ENCODE measurements at places on chromosomes 16 and 17.

GRCh38 chr17:58329035-58329809, 627 bp upstream of the TSPOAP1 start:
- peak; percentile 72 for DNase-seq

- no peak for DNase-seq
Observed at GRCh38 chr17:67125924-67126323, 81.6 kb downstream of the CACNG1 start.

DNA sequence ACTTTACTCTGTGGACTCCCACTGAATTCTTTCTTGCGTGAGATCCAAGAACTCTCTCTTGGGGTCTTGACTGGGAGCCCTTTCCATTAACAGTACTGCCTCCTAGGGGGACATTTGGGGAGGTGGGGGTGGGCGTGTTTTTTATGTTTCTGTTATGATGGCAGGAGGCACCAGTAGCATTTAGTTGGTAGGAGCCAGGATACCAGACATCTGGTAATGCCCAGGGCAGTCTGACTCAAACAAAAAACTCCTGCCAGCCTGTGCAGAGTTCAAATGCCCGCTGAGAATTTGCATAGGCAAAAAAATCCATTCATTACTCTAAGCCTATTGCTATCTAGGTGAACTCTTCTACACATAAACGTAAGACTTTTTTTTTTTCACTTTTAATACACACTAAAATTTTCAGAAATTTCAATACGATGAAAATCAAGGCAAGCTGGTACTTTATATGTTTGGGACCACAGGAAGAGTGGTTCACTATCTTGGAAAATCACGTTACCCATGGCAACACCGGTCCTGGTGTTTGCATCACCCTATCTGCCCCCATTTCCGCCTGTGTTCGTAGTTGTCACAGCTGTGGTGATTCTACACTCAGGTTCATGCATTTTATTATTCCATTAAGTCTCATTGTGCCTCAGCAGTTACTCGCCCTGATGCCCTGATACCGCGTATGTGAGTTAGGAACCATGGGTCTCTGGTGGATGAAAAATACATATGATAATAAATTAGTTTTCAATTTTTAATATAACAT, 121.1 kb upstream of the XYLT1 start:
- peak; percentile 6 for DNase-seq

DNA sequence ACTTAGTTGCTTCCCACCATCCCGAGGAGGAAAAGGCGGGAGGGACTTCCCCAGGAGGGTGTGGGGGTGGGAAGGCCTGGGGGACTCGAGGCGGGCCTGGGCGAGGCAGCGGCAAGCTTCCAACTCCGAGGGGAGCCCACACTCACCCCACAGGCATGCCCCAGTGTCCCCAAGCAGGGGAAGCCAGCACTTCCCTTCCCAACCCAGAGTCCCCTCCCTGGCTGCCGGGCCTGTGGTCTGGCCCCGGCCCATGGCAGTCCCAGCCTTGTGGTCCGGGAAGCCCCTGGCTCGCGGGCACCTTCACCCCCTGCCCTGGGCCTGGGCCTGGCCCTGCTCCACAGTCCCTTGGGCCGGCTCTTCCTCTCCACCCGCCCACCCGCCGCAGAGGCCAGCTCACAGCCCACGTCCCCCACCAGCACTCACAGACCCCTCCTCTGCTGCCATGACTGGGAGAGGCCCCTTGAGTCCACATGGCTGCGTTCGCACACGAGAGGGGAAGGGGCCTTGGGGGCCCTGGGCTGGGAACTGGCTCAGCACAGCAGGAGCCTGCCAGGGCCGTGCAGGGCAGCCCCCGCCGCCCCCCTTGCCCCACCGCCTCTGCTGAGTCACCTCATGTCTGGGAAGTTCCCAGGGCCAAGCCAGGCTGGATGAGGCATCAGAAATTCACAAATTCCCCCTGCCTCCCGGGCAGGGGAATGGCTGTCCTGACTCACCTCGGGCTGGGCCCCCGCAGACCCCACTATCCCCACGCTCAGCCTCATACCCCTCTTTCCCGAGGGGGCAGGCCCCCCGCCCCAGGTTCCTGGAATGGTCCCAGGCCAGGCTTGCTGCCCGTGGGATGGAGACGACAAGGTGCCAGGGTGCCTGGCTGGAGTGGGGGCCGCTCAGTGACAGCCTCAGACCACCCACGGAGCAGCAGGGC, 27.8 kb downstream of the BAHCC1 start:
- no peak for DNase-seq

GRCh38 chr16:27410761-27411160, 8.8 kb downstream of the IL21R start:
- DNase-seq: no peak

DNA sequence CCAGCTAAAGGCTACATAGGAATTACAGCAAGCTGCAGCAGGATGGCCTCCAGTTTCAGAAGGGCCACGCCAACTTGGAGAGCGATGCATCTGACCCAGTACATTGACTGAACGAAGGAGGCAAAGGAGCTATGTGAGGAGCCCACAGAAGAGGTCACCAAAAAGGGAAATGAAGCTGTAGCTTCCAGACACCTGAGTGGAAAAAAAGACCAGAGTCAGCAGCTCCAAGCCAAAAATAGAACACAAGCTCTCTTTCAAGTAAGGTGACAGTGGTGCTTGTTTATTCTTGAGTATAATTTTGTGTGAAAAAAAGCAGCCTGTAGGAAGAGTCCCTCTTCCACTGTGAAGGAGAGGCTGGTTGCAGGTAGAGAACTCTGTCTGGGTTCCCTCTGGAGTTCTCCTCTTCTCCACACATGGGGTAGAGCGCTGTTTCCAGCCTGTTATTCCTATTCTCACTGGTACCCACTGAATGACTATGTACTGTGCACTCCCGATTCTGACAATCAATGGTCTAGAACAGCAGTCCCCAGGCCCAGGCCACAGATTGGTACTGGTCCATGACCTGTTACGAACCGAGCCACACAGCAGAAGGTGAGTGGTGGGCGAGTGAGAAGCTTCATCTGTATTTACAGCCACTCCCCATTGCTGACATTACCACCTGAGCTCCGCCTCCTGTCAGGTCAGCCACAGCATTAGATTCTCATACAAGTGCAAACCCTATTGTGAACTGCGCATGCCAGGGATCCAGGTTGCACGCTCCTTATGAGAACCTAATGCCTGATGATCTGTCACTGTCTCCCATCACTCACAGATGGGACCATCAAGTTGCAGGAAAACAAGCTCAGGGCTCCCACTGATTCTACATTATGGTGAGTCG, 15.1 kb downstream of the CCL4 start:
- DNase-seq: no peak

- no peak for DNase-seq
Observed at GRCh38 chr16:71288570-71288889, 672 bp downstream of the CMTR2 start.

DNA sequence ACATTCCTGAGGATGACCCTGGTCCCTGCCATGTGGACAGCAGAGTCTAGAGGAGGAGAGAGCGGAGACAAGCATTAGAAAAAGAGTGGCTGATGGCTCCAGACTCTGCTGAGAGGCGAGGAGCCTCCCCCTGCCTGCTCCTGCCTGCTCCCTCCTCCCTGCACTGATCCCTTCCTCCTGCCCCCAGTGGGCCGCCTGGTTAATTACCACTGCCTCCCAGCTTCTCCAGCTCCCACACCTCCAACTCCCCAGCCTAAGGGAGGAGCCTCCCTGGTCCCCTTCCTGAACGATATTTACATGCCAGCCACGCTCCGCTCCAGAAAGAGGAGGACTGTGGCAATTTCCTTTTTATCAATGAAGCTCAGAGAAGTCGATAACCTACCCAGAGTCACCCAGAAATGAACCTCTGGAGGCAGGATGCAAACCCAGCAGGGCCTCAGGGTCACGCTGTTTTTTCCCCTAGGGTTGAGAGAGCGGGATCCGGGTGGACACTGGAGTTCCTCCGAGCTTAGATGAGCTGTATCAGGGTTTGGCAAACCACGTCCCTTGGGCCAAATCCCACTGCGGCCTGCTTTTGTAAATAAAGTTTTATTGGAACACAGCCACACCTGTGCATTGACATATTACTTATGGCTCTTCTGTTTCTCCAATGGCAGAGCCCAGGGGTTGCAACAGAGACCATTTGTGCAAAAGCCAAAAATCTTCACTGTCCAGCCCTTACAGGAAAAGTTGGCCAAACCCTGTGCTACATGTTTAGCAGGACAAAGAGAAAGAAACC, 27.1 kb upstream of the JPH3 start:
- DNase-seq: no peak

DNA sequence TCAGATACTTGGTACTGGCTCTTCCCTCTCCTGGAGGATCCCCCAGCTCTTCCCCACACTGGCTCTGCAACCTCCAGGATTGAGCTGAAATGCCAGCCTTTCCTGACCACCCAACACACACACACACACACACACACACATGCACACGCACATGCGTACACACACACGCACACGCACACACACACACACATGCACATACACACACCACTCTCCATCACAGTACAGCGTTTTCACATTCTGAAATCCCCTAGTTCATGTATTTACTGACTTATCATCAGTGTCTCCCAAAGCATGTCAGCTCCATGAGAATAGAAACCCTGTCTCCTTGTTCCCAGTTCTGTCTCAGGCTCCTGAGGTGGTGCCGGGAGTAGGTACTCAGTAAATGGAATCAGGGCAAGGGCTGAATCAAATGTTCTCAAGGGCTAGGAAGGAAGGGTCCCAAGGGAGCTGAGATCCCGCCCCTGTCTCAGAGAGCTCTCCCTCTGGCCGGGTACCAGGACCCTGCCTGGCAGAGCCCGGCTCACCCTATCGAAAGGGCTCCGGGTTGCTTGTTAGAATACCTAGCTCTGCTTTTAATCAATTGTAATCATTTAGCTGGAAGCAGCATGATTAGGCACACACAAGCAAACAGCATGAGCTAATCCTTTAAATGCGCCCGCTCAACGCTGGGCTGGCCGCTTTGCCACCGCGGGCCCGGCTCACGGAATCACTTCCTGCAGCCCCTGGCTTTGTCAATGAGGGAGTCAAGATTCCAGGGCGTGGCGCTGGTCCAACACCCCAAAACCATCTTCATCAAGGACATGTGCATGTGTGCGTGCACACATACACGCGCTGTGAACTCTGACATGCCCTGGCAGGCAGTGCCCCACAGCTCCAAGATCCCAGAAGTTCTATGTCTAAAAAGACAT, 140.7 kb downstream of the C16orf78 start:
- DNase-seq: no peak
